Activated CD8-positive, alpha-beta memory T cell treated with anti-CD3 and anti-CD28 coated beads for 4 hours (primary cell): ENCODE measurements at places on chromosomes 3 and 15.

DNA sequence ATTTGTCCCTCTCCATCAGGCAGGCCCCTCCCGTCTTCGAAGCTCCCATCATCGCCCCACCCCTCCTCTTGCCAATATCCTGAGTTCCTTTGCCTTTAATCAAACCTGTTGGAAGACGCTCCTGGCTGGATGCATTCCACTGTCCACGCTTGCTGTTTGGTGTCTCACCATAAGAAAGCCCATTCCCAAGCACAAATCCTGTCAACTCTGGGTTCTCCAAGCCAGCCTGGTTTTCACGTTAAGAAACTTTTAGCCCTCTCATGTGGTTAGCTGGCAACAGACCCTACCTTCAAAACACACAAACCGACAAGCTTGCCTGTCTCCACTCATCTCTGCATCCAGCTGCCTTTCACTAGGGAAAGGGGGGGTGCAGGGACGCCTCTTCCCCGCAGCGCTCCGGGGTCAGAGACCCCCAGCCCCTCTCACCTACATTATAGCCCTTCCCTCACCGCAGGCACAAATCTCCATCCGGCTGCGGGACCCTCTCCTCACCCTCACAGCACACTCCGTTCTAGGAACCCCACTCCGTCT is 1.1 kb downstream of the GORASP1 start:
- DNase-seq, result no peak

DNA sequence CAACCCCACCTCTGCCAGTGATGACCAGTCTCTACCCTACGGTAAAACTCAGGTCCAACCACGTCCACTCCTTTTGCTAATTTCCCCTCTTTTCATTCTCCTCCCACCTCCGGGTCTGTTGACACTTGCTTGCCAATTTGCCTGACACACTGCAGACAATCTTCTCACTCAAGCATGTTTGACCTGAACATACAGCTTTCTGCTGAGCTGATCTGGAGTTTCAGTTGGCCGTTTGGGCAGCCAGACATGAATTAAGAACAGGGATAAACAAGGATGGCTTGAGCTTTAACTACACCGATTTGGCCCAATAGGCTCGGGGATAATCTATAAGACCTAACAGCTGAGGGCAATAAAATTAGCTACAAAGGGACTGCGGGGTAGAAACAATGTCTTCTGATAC is 758.6 kb upstream of the CFAP20DC start:
- no peak for DNase-seq

DNA sequence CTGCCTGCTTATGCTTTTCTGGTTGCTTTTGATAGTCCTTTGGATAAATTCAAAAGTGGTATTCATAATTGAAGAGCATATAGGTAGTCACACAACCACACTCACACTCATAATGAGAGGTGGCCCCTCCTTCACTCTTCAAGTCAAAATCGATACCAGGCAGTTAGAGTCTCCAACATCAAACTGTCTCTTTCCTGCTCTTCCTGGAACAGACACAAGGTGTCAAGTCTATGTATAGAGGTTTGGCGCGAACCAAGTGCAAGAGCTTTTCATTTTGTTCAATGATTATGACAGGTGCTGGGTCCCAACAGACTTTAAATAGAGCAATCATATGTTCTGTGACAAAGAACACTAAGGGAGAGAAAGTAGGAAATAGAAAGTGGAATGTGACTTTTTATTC is 29.9 kb upstream of the RGMA start:
- DNase-seq, result no peak

DNA sequence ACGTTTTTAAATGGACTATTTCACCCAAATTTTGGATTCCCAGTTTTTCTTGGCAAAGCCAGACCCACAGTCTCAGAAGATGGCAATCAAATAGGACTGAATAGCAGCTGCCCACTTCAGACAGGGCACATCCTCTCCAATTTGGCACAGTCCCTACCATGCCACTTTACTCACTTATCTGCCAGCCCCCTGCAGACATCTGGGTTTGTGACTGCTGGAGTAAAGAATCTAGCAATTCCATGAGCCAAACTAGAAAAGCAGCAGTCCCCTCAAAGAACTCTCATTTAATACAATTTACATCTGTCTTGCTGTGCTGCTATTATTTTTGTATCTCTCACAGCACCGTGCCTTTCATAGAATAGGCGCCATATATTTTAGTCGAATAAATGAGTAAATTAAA is 16.0 kb upstream of the LRRN1 start:
- no peak for DNase-seq

DNA sequence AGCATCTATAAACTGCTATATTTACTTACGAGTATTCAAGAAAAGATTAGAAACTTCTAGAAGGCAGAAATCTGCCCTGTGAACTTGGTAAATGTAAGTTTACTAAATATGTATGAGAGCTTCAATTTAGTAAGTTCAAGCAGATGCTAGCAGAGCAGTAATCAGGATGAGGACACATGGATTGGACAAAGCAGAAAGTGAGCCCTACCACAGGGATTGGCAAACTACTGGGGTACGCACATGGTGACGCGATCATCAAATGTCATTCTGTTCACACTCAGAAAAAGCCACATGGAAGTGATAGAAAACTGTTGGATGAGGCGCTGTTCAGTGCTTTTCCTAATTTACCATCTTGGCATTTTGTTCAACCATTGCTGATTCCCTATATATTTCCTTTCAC is 360.2 kb upstream of the ZNF385D start:
- DNase-seq, result no peak

DNA sequence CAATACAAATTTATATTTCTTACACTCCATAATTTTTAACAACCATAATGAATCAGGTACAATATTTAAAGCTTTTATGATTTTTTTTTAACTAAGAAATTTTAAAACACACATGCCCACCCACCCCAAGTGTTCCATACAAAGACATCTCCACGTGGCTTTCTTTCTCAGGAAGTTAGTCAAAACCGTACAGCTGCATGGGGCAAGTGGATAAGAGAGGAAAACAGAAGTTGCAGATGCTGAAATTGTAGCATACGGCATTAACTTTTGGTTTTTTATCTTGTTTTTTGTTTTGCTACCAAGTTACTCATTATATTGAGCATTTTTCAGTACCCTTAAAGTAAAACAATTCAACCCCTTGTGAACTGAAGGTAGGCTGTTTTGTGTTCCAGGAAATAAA is 14.8 kb downstream of the GNB4 start:
- DNase-seq, result no peak

- DNase-seq, result no peak
Measured at GRCh38 chr15:39623529-39623931, 42.7 kb downstream of the THBS1 start.
